NB4 (cell line): ENCODE measurements at places on chromosomes 3 and 15.

GRCh38 chr3:58519668-58520402 is 17.2 kb downstream of the ACOX2 start:
- no peak for DNase-seq

DNA sequence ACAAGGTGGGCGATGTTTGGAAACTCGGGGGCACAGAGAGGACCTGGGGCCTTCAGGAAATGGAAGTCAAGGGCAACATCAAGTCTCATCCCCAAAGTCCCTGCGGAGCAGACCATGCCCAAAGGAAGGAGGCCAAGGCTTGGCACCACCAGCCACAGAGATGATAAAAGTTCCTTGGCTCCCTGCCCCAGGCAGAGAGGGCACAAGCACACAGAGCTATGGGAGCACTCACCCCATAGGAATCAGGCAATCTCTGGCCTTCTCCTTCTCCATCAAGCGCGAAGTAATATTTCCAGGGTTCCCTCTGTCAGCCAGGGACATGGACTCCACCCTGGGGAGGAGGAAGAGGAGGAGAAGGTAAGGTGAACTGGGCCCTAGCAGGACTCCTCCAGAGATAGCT is 7.9 kb downstream of the ACAA1 start:
- DNase-seq, result no peak

GRCh38 chr3:150762662-150763121 is 277 bp downstream of the SIAH2 start:
- no peak for DNase-seq

GRCh38 chr3:10299679-10300078 is 6.9 kb upstream of the GHRL start:
- DNase-seq, result no peak

GRCh38 chr15:43135351-43135750 is 2.0 kb downstream of the TMEM62 start:
- DNase-seq, result no peak

GRCh38 chr3:93923006-93923405 is 50.7 kb downstream of the PROS1 start:
- no peak for DNase-seq

DNA sequence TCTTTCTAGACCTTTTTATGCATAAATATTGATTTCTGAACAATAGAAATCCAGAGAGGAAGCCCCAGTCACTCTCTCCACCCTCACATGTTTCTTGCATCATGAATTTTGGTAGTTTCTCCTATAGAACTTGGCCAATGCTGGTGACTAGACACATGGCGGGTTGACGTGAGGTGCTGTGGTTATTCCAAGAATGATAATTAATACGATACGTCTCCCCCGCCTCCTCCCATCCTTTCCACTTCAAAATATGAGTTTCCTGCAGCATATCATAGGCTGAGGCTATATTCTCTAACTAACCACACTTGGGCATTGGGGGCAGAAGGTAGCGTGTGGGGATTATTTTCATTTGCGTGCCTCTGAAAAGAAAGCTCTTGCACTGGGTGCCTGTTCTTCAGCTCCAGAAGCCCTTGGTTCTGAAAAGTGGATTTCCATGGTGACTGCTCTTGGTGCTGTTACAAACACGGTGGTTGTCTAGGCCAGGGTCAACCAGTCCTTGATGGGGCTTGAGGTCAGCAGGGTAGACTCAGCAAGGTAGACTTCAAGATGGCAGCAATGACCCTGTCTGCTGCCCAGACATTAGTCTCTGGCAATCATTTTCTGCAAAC is 5.3 kb downstream of the TNFSF10 start:
- no peak for DNase-seq

- no peak for DNase-seq
Measured at GRCh38 chr3:45878124-45878523, 8.2 kb upstream of the CCR9 start.

DNA sequence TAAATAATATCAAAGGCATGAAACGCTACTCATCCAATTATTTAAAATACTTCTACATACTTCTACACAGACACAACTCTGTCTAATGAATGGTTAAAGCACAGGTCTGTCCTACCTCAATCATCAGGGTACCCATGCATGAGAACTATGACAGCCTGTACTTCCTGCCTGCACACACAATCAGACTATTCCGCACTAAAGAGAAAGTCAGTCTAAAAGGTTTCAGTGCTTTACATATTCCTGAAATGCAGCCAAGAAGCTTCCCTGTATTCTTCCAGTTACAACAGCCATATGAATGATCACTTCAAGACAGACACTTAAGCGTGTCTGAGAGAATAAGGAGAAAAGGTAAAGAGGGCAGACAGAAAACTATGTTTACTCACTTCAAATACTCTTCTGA is 58.8 kb downstream of the TUBGCP4 start:
- DNase-seq, result no peak

DNA sequence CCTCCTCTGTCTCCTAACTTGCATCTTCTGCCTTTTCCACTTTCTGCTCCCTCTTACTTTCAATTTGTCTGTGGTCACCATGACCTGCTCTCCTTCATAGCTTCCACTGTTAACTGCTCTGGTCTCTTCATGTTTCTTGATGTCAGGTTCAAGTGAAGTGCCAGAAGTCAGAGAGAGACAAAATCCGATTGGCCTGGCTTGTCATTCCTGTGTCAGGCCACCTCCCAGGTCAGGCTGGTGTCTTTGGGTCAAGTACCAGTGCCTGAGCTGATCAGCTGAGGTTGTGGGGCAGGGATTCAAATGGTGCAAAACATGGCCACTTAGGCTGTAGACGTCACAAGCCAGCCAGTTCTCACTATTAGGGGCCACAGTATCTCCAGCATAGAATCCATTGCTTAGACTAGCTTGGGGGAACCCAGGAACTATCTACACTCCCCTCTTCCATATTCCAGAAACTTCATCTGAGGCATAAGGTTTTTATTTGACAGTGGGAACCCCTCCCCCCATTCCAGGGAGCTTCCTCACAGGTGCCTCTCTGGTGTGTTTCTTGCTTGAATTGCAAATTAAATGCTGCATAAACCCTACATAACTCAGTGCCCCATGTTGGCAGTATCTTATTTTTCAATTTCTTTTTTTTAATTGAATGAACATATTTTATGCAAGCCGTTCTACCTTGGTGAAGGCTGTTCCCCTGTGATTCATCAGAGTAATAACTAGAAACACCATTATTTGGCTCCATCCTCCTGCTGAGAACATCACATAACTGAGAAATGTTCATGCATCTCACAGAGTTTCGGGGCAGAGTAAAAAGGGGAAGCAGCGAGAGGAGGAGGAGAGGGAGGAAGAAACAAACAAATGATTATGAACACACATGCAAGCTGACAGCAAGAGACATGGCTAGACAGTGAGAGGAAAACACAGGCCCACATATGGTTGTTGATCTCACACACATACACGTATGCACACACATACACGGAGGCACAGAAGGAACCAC is 175.8 kb downstream of the TLE3 start:
- peak; percentile 31 for DNase-seq

GRCh38 chr15:77985931-77986480 is 91.5 kb downstream of the TBC1D2B start:
- DNase-seq, result no peak

- DNase-seq, result no peak
Measured at GRCh38 chr3:82558081-82558480, 796.6 kb upstream of the GBE1 start.

DNA sequence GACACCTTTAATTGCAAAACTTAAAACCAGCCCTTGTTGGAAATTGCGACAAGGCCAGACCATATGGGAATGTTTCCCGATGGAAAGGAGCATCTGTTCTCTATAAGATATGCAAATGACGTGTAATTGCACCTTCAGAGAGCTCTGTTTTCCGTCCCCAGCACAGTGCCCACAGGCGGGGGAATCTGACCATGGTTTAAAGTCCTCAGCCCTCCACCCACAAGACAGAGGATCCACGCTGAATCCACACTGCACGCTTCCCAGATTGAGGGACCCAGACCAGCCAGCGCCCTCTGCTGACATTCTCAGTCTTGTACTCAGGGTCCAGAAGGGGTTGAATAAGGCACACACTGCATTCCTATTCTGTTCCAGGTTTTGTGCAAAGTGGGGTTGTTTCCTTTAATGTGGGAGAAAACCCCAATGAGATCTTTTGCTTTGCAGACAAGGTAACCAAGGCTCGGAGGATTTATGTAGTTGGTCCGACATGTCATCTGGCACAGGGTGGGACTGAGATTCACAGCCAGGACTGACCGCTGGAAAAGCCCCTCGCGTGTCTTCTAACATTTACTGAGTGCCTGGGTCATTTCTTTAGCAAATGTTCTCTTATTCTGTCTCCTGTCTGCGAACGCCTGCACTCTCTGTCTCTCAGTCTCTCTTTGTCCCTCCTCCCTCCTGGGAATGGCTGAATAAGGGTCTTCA is 36.8 kb upstream of the KLHL25 start:
- peak; percentile 53 for DNase-seq

DNA sequence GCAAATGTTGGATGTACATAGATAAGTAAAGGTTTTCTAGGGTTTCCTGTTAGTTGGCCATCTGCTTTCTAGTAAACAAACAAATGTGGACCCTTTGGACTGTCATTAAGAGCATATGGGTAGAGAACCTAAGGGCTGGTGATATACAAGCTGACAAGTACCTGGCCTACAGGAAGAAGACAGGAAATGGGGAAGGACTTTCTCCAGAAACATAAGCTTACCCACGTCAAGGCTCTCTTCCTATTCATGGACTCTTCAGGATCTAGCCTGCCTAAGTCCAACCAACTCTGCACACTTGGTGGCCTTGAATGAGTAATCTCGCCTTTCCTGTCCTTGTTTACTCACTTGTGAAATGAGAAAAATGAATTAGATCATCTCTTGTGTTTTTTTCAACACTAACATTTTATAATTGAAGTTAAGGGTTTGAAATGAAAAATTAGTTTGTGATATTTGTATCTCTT is 22.2 kb upstream of the GOLIM4 start:
- no peak for DNase-seq

- no peak for DNase-seq
Measured at GRCh38 chr3:141057946-141058800, 7.0 kb downstream of the SPSB4 start.

DNA sequence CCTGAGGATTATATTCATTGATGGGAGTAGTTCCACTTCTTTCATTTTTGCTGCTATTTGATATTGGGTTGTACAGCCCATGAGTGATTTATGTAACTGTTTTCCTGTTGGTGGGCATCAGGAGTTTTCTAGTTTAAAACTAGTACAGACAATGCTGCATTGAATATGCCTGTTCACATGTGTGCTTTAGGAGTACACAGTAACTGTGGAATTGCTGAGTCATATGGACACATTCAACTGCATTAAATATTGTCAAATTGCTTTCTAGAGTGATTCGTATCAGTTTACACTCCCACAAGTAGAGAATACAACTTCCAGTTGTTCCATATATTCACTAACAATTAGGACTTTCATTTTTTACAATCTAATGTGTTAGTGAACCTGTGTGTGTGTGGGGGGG is 59.8 kb upstream of the THSD4 start:
- peak; percentile 0 for DNase-seq

DNA sequence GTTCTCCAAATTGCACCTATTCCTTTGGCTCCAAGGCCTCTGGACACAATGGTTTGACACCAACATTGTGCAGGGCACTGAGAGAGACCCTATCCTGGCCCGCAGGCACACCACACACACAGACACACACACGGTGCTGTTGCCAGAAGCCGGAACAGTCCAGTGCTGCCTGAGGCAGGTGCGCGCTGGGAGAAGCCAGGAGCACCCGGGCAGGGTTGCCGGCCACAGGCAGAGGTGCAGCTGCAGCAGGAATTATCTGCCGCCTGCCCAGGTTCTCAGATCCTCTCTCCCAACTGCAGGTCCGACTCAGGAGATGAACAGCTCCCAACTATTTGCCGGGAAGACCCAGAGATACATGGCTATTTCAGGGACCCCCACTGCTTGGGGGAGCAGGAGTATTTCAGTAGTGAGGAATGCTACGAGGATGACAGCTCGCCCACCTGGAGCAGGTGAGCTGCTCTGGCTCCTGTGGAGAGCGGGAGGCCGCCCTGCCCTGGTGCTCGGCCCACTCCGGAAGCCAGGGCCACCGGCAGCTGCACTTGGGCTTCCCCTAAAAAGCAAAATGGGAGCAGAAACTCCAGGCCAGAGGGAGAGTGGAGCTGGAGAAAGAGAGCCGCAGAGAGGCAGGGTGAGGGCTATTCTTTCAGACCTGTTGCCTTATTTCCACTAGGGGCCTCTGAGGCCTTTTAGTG is 42.9 kb downstream of the CHDH start:
- no peak for DNase-seq

DNA sequence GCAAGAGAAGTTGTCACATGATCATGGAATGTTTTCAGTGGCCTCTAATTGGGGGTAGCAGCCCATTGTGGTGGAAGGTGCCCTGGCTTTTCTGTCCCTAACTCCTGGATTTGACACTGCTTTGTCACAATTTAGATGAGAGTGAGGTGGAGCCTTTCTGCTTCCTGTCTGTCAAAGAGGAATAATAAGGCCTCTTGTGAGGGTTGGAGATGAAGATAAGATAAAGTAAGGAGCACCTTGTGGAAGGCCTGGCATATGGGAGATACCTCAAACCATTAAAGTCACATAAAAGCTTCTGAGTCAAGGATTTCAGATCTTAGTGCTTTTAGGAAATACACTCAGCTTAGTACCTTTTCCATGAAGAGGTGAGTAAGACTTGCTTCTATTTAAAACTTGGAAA is 172.6 kb upstream of the FAM3D start:
- DNase-seq, result no peak

GRCh38 chr3:168072323-168072650 is 23.4 kb downstream of the GOLIM4 start:
- DNase-seq, result no peak

DNA sequence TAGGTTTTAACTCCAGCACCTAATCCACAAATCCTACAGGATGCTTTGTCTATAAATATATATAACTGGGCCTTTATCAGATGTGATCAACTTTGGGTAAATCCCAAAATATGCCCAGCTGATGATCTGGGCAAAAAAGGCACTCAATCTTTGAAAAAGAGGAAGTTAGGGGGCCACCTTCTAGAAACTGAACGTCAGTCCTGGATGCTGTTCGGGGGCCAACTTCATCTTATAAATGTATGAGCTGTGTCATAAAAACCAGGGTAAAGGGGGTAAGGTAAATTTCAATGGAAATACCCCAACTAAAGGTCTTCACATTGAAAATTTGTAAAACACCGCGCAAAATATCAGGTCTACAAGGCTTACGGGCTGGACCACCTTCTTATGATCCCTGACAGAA is 264.4 kb upstream of the UBE2E2 start:
- DNase-seq, result no peak

DNA sequence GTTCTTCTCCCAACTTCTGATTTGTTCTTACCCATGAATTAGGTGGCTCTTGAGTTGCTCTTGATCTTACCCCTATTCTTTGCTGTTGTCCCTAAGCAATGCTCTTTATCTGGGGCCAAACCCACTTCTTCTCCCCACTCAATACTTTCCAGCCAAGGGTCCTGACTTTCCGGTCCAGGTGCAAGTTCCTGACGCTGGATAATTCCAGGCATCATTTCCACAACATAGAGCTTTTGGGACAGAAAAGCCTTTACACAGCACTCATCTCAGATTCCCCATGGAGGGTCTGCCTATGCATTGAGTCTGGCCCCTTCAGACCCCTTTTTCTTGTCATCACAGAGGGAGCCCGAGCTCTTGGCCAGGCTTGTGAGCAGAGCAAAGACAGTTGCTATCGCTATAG is 85.4 kb upstream of the BOC start:
- DNase-seq, result no peak
